Hair follicle dermal papilla cell (primary cell): ENCODE measurements at places on chromosomes 11 and 22. TPM values are rescaled to one million over a fixed set of nuclear protein-coding genes. Genes with fewer than 3 reads are reported as not detected.

Gene DKK3
- 449 and 551 TPM in 2 replicates for total RNA-seq

Gene GRIA4
- total RNA-seq = 0.49 and 0.81 TPM in 2 replicates

Gene LMO2
- total RNA-seq = under 0.01 TPM in 1 of 2 replicates, not detected in the other

Gene CACNA1I
- under 0.01 and 0.12 TPM in 2 replicates for total RNA-seq

Gene SOX10
- not detected in 2 replicates for total RNA-seq

Gene GLYAT
- not detected in 2 replicates for total RNA-seq

Gene OR5A1
- total RNA-seq = not detected in 2 replicates

Gene OR52N4
- not detected in 2 replicates for total RNA-seq

Gene CABP7
- total RNA-seq = not detected in 2 replicates

Gene NXPE2
- 0.12 and 0.16 TPM in 2 replicates for total RNA-seq

Gene F2
- not detected in 2 replicates for total RNA-seq

Gene SYT8
- total RNA-seq = 0.12 and 1.1 TPM in 2 replicates

Gene FAM168A
- total RNA-seq = 45.9 and 50.3 TPM in 2 replicates

Gene CASP5
- not detected in 2 replicates for total RNA-seq

Gene OR10AG1
- total RNA-seq = not detected in 2 replicates

Gene HEPN1
- total RNA-seq = not detected in 2 replicates

Gene INPP5J
- 0.24 TPM in 1 of 2 replicates, not detected in the other for total RNA-seq

Gene TNKS1BP1
- total RNA-seq = 189 and 200 TPM in 2 replicates

Gene TP53I11
- 93.3 and 113 TPM in 2 replicates for total RNA-seq
